ENCODE measurements at places on chromosomes 2 and 18. TPM values are rescaled to one million over a fixed set of nuclear protein-coding genes. Genes with fewer than 3 reads are reported as not detected.

Gene FAM124B
- not detected for total RNA-seq

Gene PRSS56
- not detected for total RNA-seq

Gene EMILIN1
- 0.11 TPM for total RNA-seq

Gene CD8B2
- total RNA-seq: 5.0 TPM

Gene CCDC68
- not detected for total RNA-seq
